CD14-positive monocyte (primary cell): ENCODE measurements at places on chromosomes 7 and 10.

GRCh38 chr7:47411281-47411869 is 170.5 kb downstream of the TNS3 start:
- no peak for DNase-seq

- peak; percentile 58 for DNase-seq
Observed at GRCh38 chr7:77799078-77799964, 748 bp downstream of the PHTF2 start.

DNA sequence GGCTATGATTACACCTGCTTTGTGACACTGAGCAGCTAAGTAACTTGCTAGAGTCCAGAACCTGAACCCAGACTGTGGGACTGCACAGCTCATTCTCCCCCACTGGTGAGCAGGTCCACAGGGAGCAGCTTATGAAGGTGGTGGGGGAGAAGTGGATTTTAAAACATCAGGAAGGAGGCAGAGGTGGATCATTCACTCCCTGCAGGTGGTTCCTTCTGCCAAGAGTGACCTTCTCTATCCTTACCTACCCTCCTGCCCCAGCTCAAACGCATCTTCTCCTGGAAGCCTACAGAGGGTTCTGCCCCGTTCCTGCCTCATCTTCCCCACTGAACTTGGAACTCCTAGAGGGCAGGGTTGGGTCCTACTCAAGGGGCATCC is 539 bp upstream of the FAM241B start:
- DNase-seq: no peak

DNA sequence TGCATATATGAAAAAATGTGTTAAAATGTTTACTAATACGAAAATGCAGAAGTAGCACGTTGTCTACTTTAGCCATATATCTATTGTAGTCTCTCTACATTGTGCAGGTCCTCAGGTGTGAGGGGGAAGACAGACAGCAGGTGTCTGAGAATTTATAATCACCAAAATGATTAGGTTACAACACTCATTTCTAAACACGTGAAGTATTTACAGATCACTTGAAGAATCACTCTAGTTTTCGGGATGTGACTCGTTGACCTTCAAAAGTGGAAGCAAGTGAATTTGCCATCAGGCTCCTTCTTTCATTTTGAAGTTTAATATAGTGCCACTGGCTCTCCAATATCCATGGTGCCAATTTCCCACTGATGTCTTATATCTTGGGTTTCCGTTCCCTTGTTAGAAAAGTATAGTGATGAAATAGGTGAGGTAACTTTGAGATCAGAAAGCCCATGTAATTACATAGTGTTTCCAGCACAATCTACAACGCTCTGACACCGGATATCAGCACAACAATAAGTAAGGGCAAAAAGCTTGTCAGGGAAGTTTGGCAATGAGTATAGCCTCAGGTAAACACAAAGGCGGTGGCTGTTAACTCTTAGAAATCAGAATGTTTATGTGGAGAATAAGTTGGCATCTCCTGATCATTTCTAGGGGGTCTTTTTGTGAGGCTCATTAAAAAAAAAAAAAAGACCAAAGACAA is 57.5 kb upstream of the SP4 start:
- DNase-seq: no peak

DNA sequence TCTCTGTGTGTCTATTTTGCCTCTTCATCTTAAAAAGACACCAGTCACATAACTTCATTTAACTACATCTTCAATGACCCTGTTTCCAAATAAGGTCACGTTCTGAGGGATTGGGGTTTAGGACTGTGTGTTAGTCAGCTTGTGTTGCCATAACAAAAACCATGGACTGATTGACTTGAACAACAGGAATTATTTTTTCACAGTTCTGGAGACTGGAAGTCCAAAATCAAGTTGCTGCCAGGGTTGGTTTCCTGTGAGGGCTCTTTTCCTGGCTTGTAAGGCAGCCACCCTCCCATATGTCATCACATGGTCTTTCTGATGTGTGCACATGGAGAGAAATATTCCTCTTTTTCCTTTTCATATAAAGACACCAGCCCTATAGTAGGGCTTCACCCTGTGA is 55.3 kb downstream of the REEP3 start:
- DNase-seq: no peak

DNA sequence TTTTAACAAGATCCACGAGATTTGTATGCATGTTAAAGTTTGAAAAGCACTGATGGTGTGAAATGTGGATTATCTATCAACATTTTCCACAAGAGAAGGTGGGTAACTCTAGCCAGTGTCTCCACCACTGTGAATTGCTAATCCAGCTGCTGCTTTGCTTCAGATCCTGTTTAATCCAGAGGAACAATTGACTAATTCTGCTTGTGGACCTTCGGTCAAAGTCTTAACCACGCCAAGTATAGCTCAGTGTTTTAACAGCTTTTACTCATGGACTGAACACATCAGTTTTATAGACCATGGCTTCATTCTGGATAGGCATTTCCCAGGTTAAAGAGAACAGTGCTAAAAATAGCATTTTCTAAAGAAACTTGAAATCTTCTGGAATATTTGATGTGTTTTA is 23.5 kb downstream of the ADK start:
- peak; percentile 26 for DNase-seq

DNA sequence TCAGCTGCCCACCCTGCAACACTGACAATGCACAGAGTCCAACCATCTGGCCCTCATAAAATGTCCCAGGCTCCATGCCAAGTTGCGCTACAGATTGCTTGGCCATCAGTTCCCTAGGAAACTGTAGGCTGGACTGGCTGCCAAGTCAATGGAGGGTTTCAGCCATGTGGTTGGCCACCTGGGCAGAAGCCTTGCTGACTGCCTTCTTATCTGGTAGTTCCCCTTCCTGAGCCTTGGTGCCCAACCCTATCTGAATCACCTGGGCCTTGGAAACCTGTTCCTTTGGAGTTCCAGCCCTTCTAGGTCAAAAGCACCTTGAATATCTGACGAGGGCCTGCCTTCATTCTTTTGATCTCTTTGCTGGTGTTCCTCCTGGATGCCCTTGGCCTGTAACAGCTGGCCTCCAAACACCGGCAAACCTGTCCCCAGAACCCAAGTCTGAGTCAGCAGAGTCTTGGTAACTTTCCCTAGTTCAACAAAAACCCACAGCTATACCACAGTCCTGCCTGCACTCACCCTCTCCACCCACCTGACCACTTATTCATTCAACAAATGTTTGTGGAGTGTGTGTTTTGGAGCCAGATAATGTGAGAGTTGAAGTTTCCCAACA is 37.4 kb upstream of the KDM7A start:
- no peak for DNase-seq

DNA sequence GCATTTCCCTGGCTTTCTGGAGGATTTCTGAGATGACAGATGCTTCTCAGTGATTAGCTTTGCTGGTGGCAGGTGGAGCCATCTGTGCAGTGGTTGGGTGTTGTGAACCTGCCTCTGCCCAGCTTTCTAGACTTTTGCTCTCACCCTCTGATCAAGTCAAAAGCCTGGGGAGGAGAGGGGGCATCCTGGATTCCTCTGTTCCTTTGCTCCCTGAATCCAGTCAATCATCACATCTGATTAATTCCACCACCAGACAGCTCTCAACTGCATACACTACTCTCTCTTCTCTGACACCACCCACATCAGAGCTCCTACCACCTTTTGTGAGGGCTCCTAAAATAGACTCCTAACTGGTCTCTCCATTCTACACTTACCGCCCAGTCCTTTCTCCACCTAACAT is 283.5 kb downstream of the WDR11 start:
- no peak for DNase-seq

- no peak for DNase-seq
Observed at GRCh38 chr7:130091999-130092398, 21.7 kb downstream of the KLHDC10 start.

- no peak for DNase-seq
Observed at GRCh38 chr7:130385600-130386066, 5.3 kb downstream of the CPA1 start.

GRCh38 chr10:9010931-9011670 is 956.6 kb downstream of the GATA3 start:
- no peak for DNase-seq

- DNase-seq: no peak
Observed at GRCh38 chr10:32379950-32380551, 33.1 kb upstream of the EPC1 start.

GRCh38 chr10:4399556-4399955 is 426.5 kb upstream of the AKR1E2 start:
- no peak for DNase-seq
